ENCODE measurements at places on chromosomes 7 and 10.

- DNase-seq, result no peak
These were observed 63.0 kb downstream of the VOPP1 start for GRCh38 chr7:55509322-55509721.

GRCh38 chr7:16811551-16811950, 6.8 kb upstream of the AGR2 start:
- no peak for DNase-seq

- no peak for DNase-seq
These were observed 873.2 kb downstream of the GATA3 start for GRCh38 chr10:8927705-8928104.

DNA sequence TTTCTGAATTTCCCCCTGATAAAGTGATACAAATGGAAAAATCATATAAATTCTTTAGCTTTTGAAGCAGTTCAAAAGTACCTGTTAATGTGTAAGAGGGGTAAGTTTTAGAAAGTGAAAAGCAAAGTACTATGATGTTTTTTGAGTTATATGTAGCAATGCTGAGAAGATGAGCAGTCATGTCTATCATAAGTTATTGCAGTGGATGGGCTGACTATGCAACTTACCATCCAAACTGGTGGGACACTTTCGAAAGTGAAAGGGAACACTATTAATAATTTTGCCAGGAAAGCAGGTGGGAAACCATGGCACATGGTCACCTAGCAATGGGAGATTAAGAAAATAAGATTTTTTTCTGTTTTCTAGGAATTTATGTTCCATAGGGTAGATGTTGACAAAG, 4.1 kb downstream of the MINPP1 start:
- no peak for DNase-seq

DNA sequence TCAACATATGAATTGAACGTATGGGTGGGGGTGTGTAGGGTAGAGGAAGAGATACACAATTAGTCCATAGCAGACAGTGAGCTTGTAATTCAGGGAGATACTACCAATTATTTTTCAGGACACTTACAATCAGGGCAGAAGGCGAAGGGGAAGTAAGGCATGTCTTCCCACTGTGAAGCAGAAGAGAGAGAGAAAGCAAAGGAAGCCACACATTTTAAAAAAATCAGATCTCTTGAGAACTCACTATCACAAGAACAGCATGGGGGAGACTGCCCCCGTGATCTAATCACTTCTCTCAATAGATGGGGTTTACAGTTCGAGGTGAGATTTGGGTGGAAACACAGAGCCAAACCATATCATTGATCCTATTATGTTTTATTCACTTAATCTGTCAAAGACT, 116.4 kb upstream of the RPA3 start:
- no peak for DNase-seq

GRCh38 chr10:7665767-7666166, 999 bp downstream of the ITIH5 start:
- no peak for DNase-seq

GRCh38 chr7:31772211-31772610, 85.2 kb downstream of the PPP1R17 start:
- DNase-seq, result no peak

DNA sequence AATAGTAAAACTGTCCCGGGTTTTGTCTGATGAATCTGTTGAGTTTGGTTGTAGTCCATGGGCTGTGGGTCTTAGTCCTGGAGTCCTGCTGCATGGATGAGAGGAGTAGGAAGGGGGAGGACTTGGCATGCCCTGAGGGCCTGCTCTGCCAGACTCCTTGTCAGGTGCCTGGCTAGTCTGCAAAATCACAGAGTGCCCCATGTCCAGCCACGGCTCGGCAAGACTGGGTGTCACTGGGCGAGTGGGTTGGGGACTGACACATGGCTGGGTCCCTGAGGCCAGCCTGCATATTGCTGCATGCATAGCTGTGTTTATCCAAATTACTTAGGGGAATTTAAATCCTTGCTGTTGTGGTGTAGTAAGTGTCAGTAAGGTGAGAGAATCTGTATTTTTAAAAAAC, 9.7 kb downstream of the MINDY4 start:
- no peak for DNase-seq

DNA sequence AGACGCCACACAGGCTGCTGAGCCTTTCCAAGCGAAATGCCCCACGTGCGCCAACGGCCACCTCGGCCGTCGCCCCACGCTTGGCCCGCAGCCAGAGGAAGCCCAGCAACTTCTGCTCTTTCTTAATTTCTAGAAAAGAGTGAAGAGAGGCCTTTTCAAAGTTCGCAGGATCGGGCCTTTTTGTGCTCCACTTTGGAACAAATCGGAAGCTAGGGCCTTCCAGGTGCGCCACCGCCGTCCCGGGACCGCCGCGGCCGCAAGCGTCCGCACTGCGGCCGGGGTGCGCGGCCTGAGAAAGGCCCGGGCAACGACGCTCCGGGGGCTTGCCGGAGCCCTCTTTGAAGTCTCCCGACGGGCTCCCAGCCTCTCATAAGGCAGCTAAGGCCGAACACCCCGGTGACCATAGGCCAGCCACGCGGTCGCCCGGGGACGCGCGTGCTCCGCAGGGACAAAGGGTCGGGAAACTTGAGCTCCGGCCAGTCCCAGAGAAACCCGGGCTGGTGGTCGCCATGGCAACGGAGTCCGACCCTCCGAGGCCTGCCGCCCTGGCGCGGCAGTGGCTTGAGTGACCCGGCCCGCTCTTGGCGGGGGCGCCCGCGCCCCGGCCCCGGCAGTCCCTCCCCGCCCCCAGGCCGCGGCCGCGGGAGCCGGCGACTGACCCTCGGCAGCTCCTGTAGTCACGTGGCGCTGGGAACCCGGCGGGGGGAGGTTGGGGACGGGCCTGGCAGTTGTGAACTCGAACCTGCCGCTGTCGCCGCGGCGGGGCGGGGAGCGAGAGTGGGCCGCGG, at the start of gene REPIN1:
REPIN1 (plus strand) TSS at position 727 of the 788 bp plus-strand sequence. CDS start 890 bp downstream, outside the sequence.
- DNase-seq, result peak; percentile 31

- no peak for DNase-seq
These were observed 19.8 kb upstream of the ZNF273 start for GRCh38 chr7:64883113-64883905.

GRCh38 chr7:10804770-10805169, 168.9 kb upstream of the PHF14 start:
- no peak for DNase-seq

- DNase-seq, result no peak
These were observed 106.9 kb upstream of the PDLIM1 start for GRCh38 chr10:95397747-95398146.

DNA sequence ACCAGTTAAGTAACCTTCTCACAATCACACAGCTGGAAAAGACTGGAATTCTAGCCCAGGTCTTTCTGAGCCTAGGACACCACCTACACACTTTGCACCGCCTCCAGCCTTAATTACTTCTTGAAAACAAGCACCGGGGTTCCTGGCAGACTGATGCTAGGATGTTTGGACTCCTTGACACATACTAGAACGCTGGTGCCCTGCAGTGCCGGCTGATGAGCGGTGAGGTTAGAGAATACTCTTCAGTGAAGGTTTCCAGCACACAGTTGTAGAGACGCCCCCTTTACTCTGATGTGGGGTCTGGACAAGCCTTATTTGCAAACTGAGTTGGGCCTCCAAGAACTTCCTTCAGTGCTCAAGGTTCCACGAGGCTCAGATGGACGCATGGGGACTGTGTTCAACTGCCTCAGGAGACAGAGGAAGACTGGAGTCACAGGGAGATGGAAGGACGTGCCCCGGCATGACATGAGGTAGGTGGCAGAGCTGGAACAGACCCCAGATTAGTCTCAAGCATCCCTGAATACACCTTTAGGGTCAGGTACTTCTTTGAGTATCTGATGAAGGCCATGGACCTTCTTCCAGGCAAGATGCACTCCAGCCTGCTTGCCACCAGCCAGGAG, 89.6 kb downstream of the COBL start:
- DNase-seq, result no peak

DNA sequence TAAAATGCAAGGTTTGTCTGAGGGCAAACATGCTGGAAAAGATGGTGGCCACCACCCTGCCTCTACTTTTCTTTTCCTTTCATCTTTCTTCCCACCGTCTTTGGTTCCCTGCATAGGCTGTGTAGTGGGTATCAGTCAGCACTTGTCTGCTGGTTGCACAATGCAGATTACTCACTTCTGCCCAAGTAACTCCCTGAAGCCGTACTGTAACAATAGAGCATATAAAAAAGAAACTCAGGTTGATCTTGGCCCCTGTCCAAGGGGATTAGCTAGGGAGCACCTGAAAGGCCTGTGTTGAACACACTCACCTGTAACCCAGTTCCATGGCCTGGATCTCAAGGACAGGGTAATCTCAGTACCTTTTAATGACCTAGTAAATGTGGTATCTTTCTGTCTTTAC, 533.0 kb upstream of the GALNT17 start:
- no peak for DNase-seq

DNA sequence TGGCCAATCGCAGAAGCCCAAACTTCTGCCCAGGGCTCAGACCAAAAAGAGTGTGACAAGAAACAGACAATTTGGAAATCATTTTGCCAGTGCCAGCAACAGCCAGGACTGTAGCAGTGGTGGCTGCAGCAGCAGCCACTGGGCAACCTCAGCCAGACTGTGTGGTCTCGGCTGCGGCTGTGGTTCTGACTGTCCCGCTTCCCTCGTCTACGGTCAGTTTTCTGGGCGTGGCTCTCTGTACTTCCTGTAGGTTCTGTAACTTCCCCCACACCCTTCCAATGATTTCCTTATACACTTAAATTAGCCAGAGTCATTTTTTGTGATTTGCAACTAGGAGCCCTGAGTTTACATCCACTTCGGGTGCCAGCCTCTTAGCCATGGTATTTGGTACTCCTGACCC, 39.9 kb downstream of the CYTH3 start:
- DNase-seq, result no peak

DNA sequence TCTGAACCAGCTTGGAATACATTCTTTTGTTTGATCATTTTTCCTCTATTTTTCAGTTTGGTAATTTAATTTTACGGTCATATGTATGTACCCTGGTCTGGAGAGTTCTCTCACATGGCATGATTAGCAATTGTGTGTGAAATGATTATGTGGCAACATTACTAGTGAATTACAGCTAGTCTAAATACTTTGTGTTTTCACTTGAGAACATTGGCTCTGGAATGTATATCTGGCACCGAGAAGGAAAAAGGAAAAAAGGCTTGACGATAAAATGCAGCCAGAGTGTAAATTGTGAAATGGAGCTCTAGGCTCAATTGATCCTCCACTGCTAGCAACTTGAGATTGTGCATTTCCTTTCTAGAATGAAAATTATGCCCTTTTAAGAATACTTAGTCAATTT, 397.2 kb downstream of the EXOC4 start:
- DNase-seq, result no peak

GRCh38 chr7:25313526-25313925, 85.2 kb upstream of the NPVF start:
- DNase-seq, result no peak

GRCh38 chr10:88489107-88489506, 94.0 kb downstream of the RNLS start:
- DNase-seq, result peak; percentile 7

DNA sequence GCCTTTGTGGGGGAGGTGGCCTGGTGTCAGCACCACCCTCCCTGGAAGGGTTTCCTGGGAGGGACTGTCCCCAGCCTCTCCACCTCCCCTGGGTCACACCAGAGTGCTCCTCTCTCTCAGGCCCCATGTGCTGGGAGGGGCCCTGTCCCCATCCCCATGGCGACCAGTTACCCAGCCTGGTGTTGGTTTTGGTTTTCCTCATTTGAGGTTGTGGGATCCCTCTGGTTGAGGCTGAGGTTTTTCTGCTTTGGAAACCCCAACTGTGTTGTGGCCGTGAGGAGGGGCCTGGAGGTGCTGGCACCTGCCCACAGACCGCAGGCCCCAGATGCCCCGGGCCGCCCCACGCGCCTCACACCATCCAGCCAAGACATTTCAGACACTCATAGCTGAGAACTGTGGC, 106.3 kb downstream of the GRK5 start:
- DNase-seq, result no peak

DNA sequence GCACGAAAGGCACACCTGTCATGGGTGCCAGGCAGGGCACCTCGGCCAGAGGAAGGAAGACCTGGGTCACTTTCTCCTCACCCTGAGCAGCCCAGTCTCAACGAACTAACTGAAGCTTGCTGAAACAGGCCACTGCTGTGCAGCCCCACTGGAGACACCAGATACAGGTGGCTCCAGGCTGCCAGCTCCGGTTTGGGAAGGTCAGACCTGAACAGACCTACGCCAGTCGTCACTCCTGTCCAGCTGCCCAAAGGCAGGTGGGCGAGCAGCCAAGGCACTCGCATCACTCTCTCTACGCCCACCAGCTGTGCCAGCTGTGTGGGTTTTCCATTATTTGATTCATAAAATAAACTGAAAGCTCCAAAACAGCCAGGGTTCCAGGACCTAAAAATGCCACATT, 256.1 kb downstream of the ZMYND11 start:
- DNase-seq, result no peak

DNA sequence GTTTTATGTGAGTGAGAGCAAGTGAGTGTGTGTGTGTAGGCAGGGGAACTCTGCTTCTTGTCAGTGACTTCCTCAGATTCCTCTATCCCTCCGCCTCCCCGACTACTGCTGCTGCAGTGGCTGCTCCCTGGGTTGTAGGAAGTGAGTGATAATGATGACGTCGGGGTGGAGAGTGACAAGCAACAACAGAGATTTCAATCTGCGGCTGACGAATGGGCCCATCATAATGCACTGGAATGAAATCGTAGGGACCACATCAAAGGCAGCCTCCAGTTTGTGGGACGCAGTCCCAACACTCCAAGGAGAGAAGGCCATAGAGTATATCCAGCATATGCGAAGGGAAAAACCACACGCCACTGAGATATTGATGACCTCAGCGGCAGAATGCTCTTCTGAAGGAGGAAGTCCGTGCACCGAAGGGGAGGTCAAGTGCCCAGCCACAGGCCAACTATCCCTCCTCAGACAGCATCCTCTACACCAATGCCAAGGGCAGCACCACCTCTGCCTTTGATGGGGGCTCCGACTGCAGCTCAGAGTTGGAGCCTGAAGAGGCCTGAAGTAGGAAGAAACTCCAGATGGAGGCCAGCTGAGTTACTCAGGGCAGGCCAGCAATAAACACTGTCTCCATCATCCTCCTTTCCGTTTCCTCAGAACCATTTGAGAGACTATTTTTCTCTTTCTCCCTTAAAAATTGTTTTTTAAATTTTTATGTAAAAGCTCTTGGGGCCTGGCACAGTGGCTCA, 11.3 kb upstream of the STMP1 start:
- no peak for DNase-seq

DNA sequence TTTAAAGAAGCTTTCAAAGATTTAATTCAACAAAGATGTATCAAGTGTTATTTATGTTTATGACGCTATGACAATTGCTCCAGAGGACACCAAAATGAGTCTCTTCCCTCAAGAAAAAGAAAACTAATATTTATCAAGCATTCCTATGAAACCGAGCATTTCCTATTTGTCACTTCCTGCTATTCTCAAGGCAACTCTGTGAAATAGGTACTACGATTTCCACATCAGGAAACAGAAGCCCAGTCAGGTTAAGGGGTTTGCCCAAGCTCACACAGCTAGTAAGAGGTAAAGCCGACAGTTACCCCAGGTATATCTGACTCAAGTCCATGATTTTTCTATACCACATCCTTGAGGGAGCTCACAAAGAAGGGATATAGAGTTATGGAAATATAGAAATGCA, 85.9 kb downstream of the TRIL start:
- DNase-seq, result no peak

GRCh38 chr7:6395898-6396595, 51.7 kb downstream of the DAGLB start:
- DNase-seq, result no peak

All from NCI-H187 treated with DMSO at 0.1 percent for 48 hours (cell line).